Forelimb muscle (tissue), 1 donor: ENCODE measurements at places on chromosomes 1 and 21.

- no peak for DNase-seq
Measured at GRCh38 chr1:20578721-20579395, 10.0 kb upstream of the CDA start.

GRCh38 chr1:227434808-227435444, 116.6 kb upstream of the CDC42BPA start:
- no peak for DNase-seq

- peak; percentile 89 for DNase-seq
Measured at GRCh38 chr1:145964328-145965118, at the start of the genes ANKRD34A and POLR3GL. ANKRD34A (minus strand) TSS chr1:145964575; CDS start chr1:145961759, 2,816 bp downstream. POLR3GL (plus strand) TSS chr1:145964690; CDS start chr1:145974866, 10,176 bp downstream.

DNA sequence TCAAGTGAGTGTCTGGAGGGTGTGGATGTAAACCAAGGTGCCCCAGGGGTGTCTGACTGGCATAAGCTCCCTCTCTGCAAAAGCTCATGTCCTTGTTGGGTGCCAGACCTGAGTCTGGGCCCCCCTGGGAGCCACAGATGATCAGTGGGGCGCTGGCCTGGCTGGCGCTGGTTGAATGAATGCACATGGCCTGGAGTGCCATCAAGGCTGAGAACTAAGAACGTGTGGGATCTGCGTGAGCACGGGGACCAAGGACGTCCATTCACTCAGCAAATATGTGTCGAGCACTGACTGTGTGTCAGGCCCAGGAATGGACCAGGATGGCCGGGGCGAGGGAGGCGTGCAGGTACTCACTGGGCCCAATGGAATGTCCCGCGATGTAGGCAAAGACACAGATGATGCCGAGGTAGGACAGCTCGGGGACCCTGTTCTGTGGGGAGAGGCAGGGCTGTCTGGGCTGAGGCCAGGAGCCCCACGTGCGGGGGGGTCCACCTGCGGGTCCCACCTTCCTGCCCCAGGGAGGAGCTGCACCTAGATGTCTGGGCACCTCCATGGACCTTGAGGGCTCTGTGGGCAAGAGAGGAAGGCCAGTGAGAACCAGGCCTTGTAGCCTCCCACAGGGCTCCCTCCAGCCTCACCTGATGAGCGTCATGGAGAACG, 19.1 kb downstream of the SLC2A7 start:
- DNase-seq = no peak

DNA sequence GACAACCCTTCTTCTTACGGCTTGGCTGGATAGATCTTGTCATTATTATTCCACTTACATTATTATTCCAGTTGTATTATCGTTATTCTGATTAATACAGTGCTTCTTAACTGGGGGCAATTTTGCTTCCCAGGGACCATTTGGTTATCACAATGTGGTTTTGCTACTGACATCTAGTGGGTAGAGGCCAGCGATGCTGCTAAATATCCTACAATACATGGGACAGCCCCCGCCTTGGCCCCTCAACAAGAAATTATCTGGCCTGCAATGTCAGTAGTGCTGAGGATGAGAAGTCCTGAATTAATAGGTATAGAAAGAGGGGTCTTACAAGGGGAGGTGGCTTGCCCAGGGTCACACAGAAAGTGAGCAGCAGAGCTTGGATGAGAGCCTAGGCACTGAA, 105.6 kb downstream of the PTPRU start:
- no peak for DNase-seq

DNA sequence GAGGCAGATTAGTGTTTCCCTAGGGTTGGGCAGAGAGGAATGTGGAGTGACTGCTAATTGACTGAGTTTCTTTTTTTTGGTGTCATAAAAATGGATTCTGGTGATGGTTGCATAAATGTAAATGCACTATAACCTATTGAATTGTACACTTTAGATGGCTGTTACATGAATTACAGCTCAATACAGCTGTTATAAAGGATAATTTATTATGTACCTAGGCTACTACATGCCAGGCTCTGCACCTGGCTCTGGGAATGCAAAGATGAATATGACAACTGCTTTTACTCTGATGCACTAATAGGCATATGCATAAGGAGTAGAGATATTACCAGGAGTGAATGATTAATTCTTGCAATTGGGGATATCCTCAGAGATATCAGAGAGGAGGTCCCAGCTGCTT, 345.3 kb downstream of the PTBP2 start:
- no peak for DNase-seq

DNA sequence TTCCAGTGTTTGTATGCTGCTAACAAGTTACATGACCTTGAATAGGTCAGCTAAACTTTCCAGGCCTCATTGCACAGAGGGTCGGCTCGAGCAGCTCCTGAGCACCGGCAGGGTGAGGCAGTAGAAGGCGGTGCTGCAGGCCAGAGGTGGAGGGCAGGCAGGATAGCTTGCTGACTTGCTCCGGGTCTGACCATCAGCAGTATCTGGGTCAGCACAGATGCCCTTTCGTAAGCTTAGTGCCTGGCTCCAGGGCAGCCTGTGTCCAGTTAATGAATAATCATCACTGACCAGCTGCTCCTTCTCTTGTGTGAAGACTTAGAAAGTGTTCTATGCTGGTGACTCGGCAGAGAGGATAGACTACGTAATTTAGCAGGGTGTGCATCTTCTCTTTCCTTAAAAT, 6.9 kb downstream of the MAPKAPK2 start:
- no peak for DNase-seq

DNA sequence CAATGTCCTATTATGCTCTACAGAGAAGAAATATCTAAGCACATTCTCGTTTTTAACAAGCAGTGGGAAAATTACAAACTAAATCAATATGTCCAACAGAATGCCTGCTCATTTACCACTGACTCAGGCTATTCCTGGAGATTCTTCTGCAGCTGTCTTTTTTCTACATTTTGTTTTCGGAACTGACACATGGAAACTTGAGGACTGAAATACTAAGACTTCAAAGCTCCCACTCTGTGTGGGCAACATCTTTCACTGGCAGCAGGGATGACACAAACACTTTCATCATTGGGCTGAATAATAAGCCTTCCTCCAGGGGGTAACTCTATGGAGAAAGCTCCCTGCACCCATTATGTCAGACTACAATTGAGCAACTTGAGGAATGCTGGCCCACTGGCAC, 175.5 kb upstream of the NCAM2 start:
- DNase-seq = no peak
